Stimulated activated naive CD4-positive, alpha-beta T cell treated with Interleukin-2 at 50 U/mL for 16 hours (primary cell): ENCODE measurements at places on chromosomes 6 and 20.

DNA sequence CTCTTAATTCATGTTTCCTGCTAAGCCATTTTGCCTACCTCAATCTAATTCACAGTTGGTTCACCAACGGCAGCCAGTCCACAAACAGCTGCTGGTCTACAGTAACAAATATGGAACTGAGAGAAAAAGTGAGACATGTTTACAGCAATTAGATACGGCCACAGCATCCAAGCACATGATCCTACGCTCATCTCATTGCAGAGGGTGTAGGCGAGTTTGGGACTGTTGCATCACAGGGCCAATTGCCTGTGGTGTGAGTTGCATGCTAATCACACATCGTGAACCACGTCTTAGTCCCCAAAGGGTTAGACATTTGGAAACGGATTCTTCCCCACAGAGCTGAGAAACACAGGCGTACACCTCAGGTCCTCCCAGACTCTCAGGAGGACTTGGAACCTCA, 166.9 kb downstream of the EYA2 start:
- DNase-seq: no peak

- no peak for DNase-seq
Measured at GRCh38 chr6:11403035-11403601, 134.4 kb upstream of the TMEM170B start.

DNA sequence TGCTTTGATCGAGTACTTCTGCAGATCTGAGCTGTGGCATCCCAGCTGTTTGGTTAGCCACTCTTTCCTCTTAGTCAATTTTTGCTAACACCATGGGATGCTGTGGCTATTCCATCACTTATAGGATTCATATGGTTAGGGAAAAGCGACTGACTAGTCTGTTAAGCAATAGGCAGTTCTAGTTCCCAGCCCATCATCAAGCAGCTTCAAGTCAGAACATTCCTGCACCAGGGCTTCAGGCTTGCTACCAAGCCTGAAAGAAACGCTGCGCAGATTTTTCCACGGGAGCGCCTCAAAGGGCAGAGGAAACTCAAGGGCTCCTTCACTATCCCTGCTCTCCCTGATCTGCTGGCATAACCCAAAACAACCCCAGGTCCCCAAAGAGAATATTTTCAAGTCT, 159.8 kb upstream of the SUPT3H start:
- no peak for DNase-seq

GRCh38 chr6:16002332-16003196, 126.3 kb upstream of the MYLIP start:
- no peak for DNase-seq
